ENCODE measurements at places on chromosomes 2 and 18. TPM values are rescaled to one million over a fixed set of nuclear protein-coding genes. Genes with fewer than 3 reads are reported as not detected.

CARF gene
- total RNA-seq, result 17.0 TPM

MAL gene
- total RNA-seq, result not detected

GRCh38 chr18:10473132-10473531, 18.7 kb downstream of the APCDD1 start:
- no peak for DNase-seq

- no peak for DNase-seq
Measured at GRCh38 chr2:151837926-151838325, 9.7 kb upstream of the ARL5A start.

DNA sequence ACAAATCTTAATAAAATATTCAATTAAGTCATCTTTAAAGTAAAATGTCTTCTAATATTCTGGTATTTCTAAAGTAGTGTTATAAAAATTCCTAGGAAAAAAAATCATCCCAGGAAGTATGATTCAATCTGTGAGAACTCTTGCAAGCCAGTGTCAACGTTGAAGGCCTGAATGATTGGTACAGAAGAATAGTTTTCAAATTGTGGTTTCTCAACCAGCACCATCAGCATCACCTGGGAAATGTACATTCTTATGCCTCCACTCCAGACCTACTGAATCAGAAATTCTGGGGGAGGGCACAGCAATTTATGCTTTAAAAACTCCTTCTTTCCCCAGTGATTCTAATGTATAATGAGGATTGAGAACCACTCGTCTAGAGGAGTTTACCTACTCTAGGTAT, 62.3 kb upstream of the C2orf15 start:
- no peak for DNase-seq

DNA sequence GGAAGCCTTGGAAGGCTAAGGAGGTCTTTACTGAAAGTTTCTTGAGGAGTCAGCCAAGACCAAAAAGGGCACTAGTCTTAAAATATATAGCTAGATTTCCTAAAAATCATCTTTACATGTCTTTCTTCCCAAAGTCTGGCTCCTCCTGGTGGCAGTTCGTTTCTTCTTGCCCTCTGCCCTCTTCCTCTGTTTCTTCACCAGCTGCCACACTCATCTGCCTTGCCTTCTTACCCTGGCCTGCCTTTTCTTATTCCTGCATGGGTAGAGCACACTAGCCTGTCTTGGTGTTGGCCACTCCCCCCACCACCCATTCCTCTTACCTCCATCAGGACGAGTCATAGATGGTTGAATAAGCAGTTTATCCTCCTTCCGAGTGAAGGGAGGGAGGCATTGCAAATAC, 129.8 kb downstream of the RAPGEF4 start:
- DNase-seq, result no peak

CRYBA2 gene
- total RNA-seq, result not detected

DNA sequence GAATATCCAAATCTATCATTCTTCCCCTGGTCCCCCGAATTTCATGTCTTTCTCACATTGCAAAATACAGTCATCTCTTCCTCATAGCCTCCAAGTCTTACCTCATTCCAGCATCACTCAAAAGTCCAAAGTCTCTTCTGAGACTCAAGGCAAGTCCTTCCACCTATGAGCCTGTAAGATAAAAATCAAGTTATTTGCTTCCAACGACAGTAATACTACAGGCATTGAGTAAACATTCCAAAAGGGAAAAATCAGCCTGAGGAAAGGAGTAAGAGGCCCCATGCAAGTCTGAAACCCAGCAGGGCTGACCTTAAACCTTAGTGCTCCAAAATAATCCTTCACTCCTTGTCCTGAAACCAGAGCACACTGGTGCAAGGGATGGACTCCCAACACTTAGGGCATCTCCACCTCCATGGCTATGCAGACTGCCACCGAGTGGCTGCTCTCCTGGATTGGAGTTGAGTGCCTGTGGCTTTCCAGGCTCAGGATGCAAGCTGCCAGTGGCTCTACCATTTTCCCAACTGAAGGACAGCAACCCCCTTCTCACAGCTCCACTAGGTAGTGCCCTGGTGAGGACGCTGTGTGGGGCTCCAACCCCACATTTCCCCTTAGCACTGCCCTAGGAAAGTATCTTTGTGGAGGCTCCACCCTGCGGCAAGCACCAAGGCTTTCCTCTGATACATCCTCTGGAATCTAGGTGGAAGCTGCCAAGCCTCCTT, 16.3 kb downstream of the DTNA start:
- no peak for DNase-seq

RNF144A gene
- 9.6 TPM for total RNA-seq

- no peak for DNase-seq
Measured at GRCh38 chr2:215613888-215614287, 178.0 kb upstream of the FN1 start.

- DNase-seq, result peak; percentile 92
Measured at GRCh38 chr2:74502720-74503505, 3.5 kb upstream of the LBX2 start.

- DNase-seq, result peak; percentile 53
Measured at GRCh38 chr18:78105611-78106010, 856.0 kb downstream of the GALR1 start.

DNA sequence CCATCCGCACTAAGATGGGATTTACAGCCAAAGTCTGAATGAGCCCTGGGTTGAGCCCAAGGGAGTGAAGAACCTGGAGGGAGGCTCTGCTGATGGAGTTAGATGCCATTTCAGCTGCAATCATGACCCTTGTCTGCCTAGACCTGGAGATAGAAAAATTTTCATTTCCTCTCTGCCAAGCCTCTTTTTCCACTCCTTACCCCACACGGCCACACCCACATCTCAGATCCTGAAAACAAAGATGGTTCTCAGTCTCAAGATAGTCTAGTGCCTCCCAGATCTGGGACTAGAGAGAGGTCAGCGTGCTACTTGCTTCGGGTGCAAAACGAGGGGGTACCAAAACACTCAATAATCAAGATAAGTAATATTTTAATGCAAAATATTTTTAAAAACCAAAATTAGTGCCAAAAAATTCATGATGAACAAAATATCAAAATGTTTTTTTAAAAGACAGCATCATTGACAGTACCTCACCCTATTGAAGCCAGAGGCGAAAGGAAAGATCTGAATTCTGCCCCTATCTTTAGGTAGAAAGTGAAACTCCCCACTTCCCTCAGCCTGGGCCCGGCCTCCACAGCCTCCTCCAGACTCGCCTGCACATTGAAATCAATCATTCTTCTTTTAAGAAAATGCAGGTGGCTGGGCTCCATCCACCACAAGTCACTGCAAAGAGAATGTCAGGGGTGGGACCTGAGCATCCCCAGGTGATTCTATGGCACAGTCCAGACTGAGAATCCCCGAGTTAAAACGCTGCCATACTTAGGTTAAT, 57.8 kb upstream of the GPR45 start:
- no peak for DNase-seq

GRCh38 chr2:46850742-46851141, 64.9 kb downstream of the MCFD2 start:
- DNase-seq, result no peak

RFX8 gene
- not detected for total RNA-seq

All from osteocyte (in vitro differentiated cells).